ENCODE measurements at places on chromosomes 16 and 17.

DNA sequence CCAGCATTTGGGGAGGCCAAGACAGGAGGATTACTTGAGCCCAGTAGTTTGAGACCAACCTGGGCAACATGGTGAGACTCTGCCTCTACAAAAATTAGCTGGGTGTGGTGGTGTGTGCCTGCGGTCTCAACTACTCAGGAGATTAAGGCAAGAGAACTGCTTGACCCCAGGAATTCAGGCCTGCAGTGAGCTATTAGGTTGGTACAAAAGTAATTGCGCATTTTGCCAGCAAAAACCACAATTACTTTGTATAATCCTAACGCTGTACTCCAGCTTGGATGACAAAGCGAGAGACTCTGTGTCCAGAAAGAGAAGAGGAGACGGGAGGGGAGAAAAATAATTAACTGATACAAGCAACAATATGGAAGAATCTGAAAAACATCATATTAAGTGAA, 32.7 kb downstream of the YWHAE start:
- DNase-seq, result no peak

DNA sequence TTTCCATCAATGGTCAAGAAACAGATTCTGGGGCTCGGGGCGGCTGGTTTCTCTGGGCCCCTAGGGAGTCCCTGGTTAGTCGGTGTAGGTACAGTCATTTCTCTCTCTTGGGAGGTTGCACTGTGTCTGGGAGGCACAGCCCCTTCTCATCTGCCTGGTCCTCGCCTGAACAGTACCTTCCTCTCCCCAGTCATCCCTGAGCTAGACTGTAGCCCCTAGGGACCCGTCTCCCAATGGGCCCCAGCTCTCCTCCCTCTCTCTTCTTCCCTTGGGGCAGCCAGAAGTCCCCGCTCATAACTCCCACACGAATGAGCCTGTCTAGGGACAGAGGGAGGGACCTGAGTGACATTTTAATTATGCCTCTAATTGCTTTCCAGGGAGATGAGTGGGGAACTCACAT, 20.2 kb upstream of the CPSF4L start:
- DNase-seq, result no peak

DNA sequence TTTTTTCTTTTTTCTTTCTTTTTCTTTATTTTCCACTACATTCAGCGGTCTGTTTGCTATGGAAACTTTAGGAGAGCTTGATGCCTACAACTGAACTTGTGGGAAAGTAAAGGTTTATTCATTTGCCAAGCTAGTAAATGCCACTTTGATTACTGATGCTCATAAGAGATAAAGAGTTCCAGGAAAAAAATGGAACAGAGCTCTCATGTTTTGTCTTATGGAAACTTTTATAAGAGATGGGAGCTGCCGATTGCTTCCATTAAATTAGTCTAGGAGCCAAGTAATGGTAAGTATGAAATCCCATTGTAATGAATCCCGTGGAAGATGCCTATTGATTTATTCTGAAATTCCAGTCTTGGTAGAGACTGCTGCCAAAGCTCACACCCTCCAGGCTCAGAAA, 7.1 kb downstream of the ANKFN1 start:
- DNase-seq, result no peak

GRCh38 chr16:69293401-69293800, 17.7 kb upstream of the VPS4A start:
- DNase-seq, result no peak

DNA sequence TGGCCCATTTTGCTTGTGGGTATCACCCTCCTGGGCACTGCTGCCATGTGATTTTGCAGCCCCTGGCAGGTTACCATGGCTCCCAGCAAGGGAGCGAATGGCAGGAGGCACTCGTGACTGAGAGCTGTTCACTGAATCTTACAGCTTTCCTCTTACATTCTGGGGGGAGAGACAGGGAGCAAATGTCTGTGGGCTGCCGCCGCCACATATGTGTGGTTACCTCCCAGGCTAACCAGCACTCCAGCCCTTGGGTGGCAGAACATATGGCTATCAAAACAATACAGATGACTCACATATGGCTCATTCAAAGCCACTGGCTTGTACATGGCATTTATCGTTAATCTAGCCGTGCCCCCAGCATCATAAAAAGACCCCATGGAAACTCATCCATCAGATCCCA, 19.8 kb downstream of the GTF3C1 start:
- DNase-seq, result no peak

DNA sequence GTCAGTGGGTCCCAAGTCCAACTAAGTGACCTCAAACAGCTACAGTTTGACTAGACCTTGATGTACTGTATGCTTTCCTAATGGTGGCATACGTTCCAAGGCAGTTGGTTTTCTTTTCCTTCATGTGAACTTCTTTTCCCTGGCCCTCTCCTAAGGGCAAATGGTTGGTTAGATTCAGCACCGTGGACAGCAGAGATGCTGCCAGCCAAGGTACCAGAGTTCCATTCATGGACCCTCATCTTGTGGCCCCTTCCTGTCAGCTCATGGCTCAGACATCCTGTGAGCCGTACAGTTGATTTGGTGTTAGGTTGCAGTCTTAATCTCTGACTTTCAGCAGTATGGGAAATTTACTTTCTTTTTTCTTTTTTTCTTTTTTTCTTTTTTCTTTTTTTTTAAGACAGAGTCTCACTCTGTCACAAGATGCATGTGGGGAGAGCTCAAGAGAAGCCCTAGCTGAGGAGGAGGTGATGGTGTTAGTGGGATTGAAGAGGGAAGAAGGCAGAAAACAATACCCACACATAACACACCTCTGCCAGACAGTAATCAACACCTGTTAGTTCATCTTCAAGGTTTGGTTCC, 122.4 kb downstream of the USP31 start:
- DNase-seq, result no peak

GRCh38 chr17:68771867-68772515, 170.8 kb upstream of the FAM20A start:
- DNase-seq, result peak; percentile 4

- peak; percentile 86 for DNase-seq
Observed at GRCh38 chr17:40516581-40517285, 15.3 kb upstream of the TNS4 start.

GRCh38 chr17:21166595-21167210, 39.9 kb downstream of the DHRS7B start:
- DNase-seq, result no peak

DNA sequence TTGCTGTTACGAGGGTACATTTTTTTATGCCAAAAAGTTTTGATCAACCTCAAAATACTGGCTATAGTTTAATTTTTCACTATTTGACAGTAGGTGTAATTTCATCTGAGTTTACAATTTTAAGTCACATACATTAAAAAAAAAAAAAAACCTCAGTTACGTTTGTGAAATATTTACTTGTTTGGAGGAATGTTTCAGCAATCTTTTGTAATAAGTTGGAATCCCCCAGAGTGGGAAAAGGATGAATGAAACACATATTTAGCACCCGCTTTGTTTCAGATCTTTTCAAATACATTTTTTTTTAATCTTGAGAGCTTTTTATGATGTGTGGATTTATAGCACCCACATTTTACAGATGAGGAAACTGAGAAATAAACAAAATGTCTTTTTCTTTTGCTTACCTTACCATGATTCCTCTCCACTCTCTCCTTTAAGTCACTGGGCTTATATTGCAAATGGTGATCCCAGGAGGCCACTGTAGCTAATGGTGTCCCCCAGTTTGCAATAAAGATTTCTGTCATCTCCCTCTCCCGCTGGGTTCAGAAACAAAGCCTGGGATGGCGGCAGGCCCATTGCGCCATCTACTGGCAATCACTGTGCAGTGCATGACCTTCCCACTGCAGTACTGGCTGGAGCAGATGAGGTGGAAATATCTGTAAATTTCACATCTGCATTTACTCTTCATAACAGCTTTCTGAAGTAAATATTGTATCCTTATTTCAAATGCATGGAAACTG, 27.7 kb downstream of the TBC1D3B start:
- peak; percentile 74 for DNase-seq

- DNase-seq, result no peak
Observed at GRCh38 chr17:74085434-74085833, 118.0 kb upstream of the RPL38 start.

DNA sequence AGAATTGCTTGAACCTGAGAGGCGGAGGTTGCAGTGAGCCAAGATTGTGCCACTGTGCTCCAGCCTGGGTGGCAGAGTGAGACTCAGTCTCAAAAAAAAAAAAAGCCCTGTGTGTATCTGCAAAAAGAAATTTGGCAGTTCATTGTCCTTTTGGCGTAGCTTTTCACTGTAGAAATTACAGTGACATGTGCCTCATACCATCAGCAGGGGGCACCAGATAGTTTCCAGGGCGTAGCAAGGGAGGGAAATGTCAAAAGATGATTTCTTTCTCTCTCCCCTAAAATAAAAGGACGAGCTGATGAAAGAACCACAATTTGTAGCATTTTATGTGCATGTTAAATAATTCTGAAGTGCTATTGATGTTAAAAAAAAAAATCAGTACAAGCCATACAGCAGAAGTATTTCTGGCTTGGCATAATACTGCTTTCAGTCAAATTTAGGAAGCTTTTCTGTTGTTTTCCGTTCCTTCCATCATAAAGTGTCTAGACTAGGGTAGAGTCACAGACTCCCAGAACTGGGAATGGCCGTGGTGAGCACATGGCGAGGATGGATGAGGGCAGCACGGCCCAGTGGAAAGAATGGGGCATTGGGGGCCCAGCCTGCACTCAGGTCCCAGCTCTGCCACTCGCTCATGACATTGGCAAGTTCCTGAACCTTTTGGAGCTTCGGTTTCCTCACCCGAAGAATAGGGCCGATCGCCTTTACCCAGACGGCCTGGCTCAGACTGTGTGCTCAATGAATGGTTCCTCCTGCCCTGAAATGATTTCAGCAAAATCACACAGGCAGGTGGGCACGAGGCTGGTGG, 59.8 kb upstream of the RPH3AL start:
- peak; percentile 82 for DNase-seq

DNA sequence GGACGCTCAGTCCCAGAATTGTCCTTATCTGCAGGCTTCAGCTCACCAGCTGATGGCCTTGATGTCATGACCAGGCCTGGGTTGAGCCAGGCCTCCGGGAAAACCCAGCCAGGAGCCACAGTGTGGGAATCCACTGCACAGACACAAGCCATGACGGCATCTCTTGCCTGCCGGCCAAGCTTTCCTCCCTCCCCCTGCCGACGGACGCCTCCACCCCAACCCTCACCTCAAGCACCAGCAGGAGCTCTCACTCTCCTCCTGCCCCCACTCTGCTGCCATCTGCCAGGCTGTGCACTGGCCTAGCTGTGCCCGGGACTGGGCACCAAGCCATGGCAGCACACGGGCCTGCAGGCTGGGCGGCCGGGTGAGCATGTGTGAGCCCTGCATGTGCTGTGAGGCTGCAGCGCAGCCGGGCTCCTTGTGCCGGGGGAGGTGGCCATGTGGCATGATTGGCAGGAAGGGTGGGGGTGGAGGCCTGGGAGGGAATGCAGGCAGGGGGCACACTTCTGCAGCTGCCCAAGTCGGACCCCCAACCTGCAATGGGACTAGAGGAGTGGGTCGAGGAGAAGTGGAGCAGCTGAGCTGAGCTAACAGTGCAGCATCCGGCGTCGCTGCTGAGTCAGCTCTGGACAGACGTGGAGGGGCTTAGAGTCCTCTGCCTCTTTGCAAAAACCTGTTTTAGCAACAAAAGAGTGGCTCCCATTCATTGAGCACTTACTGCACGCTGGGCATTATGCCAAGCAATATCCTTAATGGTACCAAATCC, 268.5 kb downstream of the CBLN1 start:
- no peak for DNase-seq

DNA sequence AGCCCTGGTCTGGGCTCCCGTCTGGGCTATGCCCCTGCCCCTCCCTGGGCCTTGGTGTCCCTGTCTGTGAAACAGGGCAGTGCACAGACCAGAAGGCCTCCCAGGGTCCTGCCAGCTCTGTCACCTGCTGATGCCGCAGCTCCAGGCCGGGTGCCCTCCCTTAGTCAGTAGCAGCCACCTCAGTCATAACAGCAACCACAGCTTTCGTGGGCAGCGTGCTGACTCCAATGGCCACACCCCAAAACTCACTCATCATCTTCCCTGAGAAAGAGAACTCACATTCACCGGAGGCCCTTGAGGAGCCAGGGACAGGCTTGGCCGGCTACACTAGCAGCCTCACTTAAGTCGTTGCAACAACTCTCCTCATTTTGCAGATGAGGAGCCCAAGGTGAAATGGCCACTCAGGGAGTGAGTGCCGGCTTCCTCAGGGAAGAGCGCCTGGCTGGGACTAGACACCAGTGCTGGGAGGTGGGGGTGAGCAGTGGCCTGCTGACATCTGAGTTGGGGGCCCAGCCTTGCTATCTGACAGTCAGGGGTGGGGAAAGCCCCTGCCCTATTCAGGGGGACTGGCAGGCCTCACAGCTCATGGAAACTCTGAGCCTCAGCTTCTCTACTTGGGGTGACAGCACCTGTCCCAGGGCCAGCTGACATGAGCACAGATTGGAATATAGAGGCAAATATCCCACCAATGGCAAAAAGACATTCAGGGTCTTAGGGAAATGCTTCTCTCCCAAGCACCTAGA, 22.6 kb downstream of the SLC5A10 start:
- DNase-seq, result no peak

DNA sequence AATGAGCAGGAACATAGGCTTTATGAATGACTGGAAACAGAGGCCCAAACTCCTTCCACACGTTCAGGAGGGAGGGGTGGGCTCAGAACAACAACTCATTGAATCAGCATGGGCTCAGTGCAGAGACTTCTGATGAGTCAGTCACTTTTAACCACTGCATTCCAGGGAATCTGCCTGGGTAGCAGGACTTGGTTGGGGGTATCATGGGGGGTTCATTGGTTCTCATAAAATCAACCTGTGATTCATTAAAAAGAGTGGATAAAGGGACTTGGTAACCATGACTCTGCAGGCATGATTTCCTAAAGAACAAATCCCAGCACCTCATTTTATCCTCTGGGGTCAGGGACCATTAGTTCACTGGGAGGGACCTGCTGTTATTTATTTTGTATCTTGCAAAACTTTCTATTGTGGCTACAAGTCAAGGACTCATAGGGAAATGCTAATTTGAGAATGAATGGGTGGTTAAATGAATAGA, 13.8 kb downstream of the ITGB3 start:
- no peak for DNase-seq
